Esophagus muscularis mucosa (tissue), 4 donors: ENCODE measurements at places on chromosomes 5 and 9. TPM values are rescaled to one million over a fixed set of nuclear protein-coding genes. Genes with fewer than 3 reads are reported as not detected.
A peak's percentile ranks its signal among the peaks of the same experiment; 100 is the strongest.

IL7R gene
- 2.8 TPM for total RNA-seq

PCSK1 gene
- total RNA-seq = 1.3 TPM

KCNV2 gene
- total RNA-seq = not detected

ABO gene
- 0.83 TPM for total RNA-seq

POU5F2 gene
- 2.5 TPM for total RNA-seq

CDKN2B-AS1 gene
- 1.3 TPM for total RNA-seq

CDH10 gene
- not detected for total RNA-seq

NIPSNAP3A gene
- total RNA-seq = 27.0 TPM

SPACA9 gene
- 3.6 TPM for total RNA-seq

DNA sequence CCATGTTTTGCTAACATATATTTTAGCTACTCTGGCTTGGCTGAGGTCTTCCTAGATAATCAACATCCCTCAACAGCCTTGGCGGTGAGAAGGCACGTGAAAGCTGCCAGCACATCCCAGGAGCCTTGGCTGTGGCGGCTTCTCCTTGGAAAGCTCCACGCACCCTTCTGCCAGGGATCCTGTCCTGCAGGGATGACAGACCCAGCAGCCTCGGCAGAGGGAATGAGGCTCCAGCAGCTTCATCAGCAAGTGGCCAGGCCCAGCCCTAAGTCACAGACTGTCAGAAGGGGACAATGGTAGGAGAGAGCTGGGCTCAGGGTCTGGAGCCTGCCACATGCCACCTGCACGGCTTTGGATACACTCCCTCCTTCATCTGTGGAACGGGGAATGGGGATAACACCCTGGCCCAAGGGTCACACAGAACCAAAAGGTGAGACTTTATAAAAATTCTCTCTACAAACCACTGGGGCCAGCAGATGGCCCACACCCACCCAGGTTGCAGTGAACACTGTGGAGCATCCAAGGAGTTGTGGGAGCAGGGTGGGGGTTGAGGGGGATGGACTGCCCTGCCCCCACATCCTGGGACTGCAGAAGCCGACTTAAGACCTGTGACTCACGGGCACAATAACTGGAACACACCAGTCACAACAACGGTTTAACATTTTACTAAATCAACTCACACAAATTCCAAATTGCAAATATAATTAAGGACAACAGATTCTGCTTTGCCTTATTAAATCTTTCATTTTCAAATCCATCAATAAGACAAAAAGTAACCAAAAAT lies 65.1 kb downstream of the MACROH2A1 start:
- no peak for DNase-seq

- DNase-seq = no peak
Observed at GRCh38 chr9:111052791-111053190, 14.5 kb upstream of the LPAR1 start.

DNA sequence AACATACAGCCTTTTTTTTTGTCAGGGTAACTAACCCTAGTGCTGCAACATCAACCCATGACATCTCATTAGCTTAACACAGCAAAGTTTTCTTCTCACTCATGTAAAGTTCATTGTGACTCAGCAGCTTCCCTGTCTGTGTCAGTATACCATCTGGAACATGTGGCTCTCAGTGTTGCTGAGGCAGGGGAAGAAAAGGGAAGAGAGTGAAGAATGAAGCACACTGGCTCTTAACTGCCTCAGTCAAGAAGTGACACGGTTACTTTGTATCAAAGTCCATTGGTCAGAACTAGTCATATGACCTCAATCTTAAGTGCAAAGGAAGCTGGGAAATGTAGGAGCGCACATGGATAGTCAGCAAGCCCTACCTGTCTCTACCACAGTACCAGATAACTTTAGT lies 185.0 kb upstream of the ELL2 start:
- DNase-seq = no peak

- DNase-seq = no peak
Observed at GRCh38 chr5:32709750-32710549, 1.2 kb upstream of the NPR3 start.

- no peak for DNase-seq
Observed at GRCh38 chr9:34377404-34377746, 677 bp upstream of the MYORG start.

GRCh38 chr5:148446611-148447010 lies 62.9 kb downstream of the FBXO38 start:
- DNase-seq = no peak

GRCh38 chr9:91065231-91066041 lies 263.8 kb downstream of the SYK start:
- DNase-seq = peak; percentile 81

- DNase-seq = no peak
Observed at GRCh38 chr5:142722146-142722545, 36.3 kb upstream of the FGF1 start.

- DNase-seq = no peak
Observed at GRCh38 chr9:81303658-81304057, 385.7 kb downstream of the TLE1 start.

GRCh38 chr5:73499187-73499586 lies 945 bp downstream of the BTF3 start:
- no peak for DNase-seq

DNA sequence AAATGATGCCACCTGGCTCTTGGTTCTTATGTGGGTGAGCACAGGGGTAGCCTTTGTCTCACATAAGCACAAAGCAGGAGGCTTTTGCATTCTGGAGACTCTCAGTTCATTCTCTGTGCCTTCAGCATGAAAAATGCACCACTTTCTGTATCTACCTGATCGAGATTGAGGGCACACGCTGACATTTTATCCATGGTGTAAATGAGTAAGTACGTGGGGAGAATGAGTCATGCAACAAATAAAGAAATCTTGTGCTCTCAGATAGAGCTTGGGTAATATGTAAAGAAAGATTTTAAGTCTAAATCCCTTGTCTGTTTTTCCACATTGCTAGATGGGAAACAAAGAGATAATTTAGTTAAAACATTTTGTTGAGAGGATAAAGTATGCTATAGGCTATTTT lies 607.2 kb upstream of the WWC1 start:
- DNase-seq = no peak
